ENCODE measurements at places on chromosomes 6 and 20.

GRCh38 chr20:31488115-31488514, 13.0 kb downstream of the REM1 start:
- no peak for DNase-seq

DNA sequence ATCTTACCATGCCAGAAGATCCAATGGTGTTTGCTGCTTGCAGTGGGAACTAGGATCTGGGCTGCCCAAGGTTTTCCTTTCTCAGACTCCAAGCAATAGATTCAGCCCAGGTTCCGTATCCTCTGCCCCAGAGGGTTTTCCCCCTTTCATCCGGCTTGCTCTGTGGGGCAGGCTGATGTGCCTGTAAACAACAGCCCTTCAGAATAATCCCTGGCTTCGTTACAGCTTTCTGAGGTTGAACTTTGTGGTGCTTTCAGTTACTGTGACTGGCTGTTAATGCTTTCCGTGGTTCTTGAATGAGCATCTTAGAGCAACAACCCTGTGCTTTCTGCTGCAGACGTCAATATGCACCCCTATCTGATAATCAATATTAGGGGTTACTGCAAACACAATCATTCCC, 400.4 kb downstream of the BTBD3 start:
- no peak for DNase-seq

- peak; percentile 67 for DNase-seq
Measured at GRCh38 chr20:45771182-45771759, 20.4 kb downstream of the WFDC3 start.

DNA sequence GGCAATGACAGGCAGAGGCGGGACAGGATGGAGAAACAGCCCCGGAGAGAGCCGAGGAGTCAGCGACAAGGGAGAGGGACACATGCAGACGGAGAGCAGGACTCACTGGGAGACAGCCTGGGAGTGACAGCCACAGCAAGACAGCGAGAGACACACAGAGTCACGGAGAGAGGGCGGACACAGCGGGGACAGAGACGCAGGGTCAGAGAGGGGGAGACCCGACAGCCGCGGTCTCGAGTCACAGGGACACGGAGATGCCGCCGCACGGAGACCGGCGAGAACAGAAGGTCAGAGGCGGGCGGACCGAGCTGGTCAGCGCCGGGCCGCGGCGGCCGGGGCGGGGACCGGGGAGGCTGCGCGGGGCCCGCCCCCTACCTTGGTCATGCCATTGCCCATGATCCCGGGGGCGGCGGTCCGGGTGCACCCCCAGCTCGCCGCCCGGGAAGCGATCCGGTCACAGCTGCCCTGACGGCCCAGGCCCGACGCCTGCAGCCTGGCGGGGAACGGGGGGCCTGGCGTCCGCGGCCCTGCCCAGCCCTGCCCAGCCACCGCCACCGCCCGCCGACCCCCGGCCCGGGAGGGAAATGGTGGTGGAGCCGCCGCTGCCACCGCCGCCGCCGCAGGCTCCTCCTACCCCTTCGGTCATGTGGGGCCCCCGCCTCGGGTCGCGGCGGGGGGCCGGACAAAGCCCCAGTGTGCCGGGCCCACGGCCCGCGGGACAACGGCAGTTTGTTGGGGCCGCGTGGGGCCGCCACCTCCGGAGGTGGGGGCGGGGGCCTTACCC, at the start of the genes DUSP15 and TTLL9:
DUSP15 (minus strand) TSS at position 586 of the 784 bp plus-strand sequence; CDS start at position 396, 190 bp downstream.
TTLL9 (plus strand) TSS at position 693 of the 784 bp plus-strand sequence. CDS start 493 bp downstream, outside the sequence.
- DNase-seq: no peak

- no peak for DNase-seq
Measured at GRCh38 chr20:60810561-60810960, 441.5 kb upstream of the CDH4 start.

GRCh38 chr20:59932616-59933295, 681 bp downstream of the SYCP2 start:
- no peak for DNase-seq
